Activated CD8-positive, alpha-beta memory T cell treated with anti-CD3 and anti-CD28 coated beads for 24 hours (primary cell): ENCODE measurements at places on chromosomes 4 and X.
A peak's percentile ranks its signal among the peaks of the same experiment; 100 is the strongest.

- no peak for DNase-seq
Measured at GRCh38 chr4:106062452-106062875, 167.2 kb downstream of the NPNT start.

DNA sequence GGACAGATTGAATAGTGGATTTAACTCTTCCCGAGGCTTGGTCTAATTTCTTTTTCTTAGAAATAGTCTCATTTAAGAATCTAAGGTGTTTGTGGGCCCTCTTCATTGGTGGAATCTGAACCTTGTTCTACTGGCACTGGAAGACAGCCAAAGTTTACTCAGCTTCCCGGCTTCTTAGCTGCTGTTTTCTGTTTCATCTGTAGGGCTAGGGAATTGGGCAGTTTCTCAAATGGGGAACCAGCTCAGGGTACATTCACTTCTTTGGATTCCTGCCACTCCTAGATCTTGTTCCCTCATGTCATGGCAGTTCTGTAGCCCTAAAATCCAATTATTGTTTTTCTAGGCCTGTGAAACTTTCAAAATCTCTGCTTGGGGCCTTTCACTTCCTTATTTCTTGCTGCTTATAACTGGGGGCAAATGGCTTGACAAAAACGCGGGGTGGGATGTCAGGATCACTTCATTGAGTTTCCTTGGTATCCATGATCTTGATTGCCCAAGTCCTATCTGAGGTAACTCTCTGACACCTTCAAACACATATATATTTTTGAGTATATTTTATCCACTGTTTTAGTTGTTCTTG is 985.0 kb downstream of the C4orf33 start:
- DNase-seq, result no peak

DNA sequence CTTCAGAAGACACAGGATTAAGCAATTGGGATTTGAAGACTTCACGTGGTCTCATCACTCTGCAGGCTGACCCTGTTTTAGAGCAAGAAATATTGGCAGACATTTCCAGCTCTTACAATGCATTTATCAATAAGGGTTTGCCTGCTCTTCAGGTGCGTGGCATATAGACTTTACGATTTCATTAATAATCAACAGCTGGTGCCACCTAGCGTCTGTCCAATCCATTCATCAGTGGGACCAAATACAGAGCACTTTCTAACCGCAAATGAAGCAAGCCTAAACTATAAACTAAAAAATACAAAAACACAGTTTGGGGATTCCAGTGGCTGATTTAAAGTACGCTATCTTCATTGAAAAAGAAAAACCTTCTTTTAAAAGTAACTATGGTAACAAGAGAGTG is 125.4 kb upstream of the DMD start:
- DNase-seq, result no peak

DNA sequence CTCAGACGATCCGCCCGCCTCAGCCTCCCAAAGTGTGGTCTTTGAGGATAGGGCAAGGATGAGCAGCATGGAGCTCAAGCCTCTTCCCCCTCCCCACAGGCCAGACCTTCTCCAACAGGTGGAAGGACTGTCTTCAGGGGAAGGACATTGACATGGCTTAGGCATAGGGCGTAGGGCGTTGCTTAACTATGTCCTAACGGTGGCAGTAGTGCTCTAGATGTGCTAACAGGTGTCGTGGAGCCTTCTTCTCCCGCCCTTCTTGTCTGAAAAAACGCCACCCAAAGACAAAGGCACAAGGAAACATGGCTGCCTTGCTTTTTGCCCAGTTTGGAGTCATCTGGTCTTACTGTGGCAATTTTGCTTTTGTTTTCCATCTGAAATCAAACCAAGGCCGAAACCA is 219.8 kb downstream of the OR13H1 start:
- DNase-seq, result peak; percentile 83

GRCh38 chr4:3871181-3871852 is 105.1 kb downstream of the ADRA2C start:
- no peak for DNase-seq

DNA sequence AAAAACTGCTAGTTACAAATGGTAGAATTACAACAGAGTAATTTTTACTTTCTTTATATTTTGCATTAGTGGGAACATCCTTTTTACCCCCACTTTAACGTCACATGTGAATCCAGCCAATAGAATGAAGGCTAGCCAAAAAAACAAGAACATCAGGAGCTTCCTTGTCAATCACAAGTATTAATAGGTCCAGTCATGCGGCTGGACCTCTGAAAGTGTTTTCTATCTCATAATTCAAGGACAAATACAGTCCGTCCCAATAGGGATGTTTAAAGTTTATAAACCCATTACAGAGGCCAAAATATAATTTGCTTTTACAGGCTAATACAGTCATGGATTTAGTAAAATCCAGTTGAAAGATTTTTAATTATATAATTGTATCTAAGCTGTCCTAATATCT is 110.7 kb downstream of the APBB2 start:
- DNase-seq, result no peak

GRCh38 chrX:48451708-48452107 is 18.4 kb downstream of the SLC38A5 start:
- no peak for DNase-seq

DNA sequence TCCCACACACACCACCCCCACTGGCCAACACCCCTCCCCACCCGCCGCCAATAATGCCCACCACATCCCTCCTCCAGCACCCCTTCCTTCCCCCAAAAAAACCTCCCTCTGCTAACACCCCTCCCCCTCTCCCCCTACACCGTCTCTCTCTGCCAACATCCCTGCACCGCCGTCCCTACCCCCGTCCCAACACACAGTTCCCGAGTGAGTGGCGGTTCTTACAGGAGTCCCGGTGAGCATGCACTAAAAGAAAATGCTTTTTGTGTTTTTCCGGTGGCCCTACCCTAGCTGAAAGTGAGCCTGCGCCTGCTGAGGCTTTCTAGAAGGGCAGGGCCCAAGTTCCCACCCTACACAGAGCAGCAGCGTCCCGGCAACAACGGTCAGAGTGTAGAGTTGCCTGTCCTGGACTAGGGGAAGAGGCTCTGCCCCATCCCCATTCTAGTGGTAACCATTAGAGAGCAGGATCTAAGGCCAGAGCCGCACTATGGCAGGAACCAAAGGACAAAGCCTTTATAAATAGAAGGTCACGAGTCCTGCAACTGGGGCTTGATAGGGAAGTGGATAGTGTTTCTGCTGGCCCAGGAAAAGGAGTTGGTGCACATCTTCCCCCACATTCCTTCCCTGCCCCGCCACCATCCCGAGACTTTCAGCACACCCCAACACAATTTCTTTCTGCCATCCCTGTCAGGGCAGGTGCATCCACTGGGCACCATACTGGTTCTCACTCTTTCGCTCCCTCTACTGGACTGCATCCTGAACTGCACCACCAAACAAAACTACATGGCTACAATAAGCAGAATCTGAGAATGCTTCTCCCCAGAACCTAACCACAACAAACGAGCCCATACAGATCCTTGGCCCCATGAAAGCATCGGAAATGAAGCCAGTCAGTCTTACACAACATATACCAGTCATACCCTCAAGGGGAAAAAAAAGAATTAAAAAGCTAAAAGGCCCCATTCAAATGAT is 78.1 kb upstream of the PAGE3 start:
- no peak for DNase-seq

- no peak for DNase-seq
Measured at GRCh38 chr4:143253166-143253565, 68.4 kb downstream of the USP38 start.

- no peak for DNase-seq
Measured at GRCh38 chr4:28010577-28011240, 1150.1 kb downstream of the STIM2 start.

GRCh38 chr4:528835-529234 is 29.8 kb downstream of the PIGG start:
- DNase-seq, result no peak

- no peak for DNase-seq
Measured at GRCh38 chrX:12956704-12957534, 18.0 kb upstream of the TMSB4X start.

DNA sequence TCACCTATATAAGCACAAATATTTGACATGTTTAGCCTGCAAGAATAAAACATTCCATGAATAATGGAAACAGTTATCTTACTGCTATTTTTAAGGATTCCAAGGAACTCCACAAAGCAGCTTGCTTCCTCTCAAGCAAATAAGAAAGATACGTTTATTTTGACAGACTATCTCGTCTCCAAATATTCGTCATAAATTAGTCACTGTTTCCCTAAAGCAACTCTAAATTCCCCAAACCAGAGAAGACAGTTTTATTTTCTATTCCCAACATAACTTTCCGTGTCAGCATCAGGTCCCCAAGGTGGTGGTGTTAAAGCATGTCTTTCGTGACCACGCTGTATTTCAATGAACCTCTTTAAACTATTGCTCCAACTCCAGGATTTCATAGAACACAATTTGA is 24.3 kb upstream of the DKK2 start:
- no peak for DNase-seq

- DNase-seq, result no peak
Measured at GRCh38 chr4:38237139-38237538, 276.9 kb downstream of the PTTG2 start.

- no peak for DNase-seq
Measured at GRCh38 chr4:130393642-130394041, 1297.7 kb downstream of the C4orf33 start.

- no peak for DNase-seq
Measured at GRCh38 chr4:142961866-142962265, 115.8 kb upstream of the INPP4B start.

DNA sequence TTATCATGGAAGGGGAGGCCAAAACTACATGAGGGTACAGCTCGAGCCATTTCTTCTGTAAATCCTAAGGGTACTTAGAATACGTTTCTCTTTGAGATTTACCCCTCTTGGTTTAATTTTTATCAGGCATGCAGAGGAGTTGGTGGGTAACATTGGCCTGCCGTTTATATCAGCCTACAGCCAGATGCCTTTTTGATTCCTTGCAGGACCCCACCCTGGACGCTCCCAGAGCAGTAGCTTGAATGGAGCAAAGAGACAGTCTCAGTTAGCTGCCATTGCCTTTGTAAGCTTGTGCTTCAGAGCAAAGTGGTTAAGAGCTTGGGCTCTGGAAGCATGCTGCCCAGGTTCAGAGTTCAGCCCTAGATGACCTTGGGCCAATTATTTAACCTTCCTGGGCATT is 9.0 kb downstream of the DOCK11 start:
- no peak for DNase-seq

- DNase-seq, result no peak
Measured at GRCh38 chr4:6196871-6197270, 3.5 kb downstream of the JAKMIP1 start.

- no peak for DNase-seq
Measured at GRCh38 chr4:76072760-76073159, 1.7 kb upstream of the ART3 start.

- DNase-seq, result no peak
Measured at GRCh38 chr4:30868111-30868895, 148.1 kb downstream of the PCDH7 start.

DNA sequence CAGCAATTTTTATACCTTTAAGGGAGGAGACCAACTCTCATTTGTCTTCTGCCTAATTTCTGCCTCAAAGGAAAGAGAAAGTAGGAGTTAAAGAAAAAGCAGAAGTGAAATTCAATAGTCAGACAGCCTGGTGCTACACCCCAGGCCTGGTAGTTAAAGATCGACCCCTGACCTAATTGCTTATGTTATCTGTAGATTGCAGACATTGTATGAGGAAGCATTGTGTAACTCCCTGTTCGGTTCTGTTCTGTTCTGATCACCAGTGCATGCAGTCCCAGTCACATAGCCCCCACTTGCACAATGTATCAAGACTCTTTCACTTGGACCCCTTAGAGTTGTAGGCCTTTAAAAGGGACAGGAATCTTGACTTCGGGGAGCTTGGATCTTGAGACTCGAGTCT is 335.9 kb upstream of the AR start:
- no peak for DNase-seq

GRCh38 chr4:83281307-83281706 is 3.3 kb downstream of the COQ2 start:
- DNase-seq, result no peak

GRCh38 chr4:11821772-11822430 is 393.2 kb upstream of the HS3ST1 start:
- no peak for DNase-seq

GRCh38 chrX:133881893-133882292 is 103.5 kb downstream of the GPC3 start:
- DNase-seq, result no peak

- DNase-seq, result peak; percentile 57
Measured at GRCh38 chr4:6470502-6471306, 1.7 kb downstream of the PPP2R2C start.

DNA sequence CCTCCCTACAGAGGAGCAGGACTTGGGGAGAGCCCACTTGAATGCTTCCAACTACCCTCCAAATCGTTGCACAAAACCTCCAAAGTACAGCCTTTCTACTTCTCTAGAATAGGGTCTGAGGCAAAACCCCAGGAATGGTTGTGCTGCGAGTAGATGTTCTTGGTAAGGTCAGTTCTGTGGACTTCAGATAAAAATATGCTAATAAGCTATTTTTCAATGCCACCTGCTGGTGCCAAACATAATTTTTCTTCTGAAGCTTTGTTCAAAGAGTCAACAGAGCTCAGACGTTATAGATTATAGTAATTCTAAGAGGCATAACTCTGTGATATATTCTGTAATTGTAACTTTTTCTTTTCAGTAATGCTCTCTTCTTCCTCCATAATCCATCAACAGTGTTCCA is 425.7 kb downstream of the GPAT3 start:
- DNase-seq, result no peak

GRCh38 chr4:155802190-155802959 is 43.6 kb downstream of the GUCY1B1 start:
- DNase-seq, result no peak

DNA sequence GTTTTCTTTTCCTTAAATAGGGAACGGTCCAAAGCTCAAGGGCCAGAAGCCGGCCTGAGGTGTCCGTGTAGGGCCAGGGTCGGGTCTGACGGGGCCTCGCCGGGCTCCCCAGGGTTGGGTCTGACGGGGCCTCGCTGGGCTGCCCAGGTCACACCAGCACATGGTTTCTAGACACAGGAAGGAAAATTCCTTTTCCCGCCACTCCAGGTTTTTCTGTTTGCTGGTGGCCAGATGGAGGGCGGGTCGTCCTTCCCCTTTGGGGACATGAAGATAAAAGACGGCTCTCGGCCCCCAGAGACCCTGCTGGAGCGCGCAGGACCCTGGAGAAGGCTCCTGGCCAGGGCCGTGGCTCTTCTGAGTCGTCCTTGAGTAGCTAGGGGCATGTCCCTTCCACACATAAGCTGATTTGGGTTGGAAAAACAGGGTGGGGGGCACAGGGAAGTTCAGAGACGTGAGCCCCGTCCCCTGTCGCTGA is 35.1 kb downstream of the PIGG start:
- DNase-seq, result peak; percentile 33

DNA sequence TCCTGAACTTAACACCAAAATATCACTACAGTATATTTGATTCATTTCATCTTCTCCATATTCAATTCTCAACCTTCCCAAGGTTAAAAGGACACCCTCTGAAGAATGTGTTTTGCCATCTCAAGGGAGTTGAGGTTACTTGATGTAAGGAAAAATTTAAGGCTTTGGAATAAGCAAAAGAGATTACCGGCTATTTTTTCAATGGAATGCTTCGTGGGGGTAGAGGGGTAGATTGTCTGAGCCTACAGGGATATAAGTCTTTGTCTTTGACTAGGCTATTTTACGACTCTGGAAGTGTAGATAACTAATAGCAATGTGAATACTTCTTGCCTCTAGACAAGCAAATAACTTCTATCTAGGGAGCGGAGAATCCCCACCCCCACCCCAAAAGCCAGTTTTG is 78.2 kb downstream of the BCOR start:
- DNase-seq, result no peak

GRCh38 chrX:121836000-121836399 is 788.6 kb downstream of the GLUD2 start:
- no peak for DNase-seq

- no peak for DNase-seq
Measured at GRCh38 chr4:116598980-116599789, 486.2 kb downstream of the TRAM1L1 start.

- DNase-seq, result no peak
Measured at GRCh38 chrX:118497180-118497818, 1.7 kb downstream of the DOCK11 start.
